DMS79 (cell line): ENCODE measurements at places on chromosomes 4 and X.
A peak's percentile ranks its signal among the peaks of the same experiment; 100 is the strongest.

GRCh38 chrX:119690921-119691716, 1.8 kb downstream of the SEPTIN6 start:
- no peak for DNase-seq

GRCh38 chr4:87152310-87153041, 67.9 kb downstream of the KLHL8 start:
- no peak for DNase-seq

GRCh38 chrX:99973572-99974226, 436.4 kb downstream of the PCDH19 start:
- DNase-seq: no peak

GRCh38 chr4:55184600-55185523, 59.5 kb upstream of the KDR start:
- no peak for DNase-seq

DNA sequence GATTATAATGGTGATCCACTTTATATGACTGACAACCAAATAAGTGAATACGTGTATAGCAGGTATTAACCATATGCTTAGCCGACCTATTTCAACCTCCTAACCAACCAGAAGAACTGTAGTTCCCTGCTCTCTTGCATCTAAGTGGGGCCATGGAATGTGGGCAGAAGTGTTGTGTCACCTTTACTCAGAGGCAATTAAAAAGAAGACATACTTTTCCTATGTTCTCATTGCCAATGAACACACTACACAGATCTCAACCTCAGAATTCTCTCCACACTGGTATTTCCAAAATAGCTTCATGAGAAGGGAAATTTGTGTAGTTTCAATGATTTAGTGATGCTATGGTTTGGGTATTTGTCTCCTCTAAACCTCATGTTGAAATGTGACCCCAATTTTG, 3.2 kb upstream of the NFKB1 start:
- DNase-seq: no peak

GRCh38 chr4:110878956-110879355, 256.1 kb upstream of the PITX2 start:
- no peak for DNase-seq

DNA sequence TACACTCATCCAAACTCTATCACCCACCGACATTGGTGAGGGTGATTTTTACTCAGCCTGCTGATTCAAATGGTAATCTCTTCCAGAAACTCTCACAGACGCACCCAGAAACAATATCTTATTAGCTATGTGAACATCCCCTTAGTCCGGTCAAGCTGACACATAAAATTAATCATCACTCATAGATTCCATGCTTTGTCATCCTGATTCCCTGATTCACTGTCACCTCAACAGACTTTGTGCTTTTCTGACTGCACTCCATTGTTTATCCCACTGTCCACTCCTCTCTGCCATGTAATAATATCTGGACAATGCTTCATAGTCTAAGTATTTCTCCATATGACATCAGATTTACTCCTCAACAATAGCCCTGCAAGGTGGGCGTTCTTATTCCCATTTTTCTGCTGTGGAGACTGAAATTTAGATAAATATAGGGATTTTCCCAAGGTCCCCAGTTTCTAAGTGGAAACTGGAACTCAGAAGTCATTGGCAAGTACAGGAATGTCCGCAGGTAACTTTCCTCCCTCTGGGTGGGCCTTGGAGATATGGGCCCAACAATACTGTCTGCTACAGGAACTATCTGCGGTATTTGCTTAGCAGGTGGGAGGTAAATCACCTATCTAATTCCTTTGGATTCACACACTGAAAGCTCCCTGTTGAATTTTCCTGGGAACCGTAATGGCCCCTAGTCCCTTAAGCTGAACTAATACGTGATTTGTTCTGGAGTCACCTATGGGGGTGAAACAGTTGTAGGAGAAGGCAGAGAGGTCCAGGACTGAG, 228.6 kb upstream of the BCOR start:
- no peak for DNase-seq

DNA sequence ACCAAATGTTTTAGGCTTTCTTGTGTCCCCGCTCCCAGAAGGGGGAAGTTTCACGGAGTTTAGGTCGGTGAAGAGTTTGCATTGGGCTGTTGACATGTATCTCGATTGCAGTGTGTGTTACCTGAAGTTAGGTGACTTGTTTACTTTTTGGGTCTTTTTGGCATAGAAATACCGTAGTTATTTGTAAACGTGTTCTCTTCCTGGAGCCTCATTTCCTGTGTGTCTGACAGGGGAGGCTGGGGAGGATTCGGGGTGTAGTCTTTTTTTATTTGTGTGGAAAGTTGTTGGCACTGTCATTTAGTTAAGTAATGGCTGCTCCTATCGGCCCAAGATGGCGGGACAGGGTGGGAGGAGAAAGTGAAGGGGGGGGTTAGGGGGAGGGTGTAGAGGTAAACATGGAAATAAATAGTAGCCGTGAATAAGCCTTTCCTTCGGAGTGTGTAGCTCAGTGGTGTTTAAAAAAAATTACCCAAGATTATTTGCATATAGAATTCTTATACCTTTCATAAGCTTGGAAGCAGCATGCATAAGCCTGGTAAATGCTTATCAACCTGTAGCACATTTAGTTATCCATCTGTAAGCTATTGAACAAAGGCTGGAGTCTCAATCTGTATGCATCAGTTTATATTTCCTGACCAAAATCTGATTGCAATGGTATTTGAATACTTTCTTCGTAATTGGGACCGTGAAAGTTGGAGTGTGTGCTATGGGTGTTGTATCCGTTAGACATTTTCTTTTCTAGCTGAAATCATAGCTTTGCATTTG, 1.6 kb downstream of the KDM6A start:
- no peak for DNase-seq

DNA sequence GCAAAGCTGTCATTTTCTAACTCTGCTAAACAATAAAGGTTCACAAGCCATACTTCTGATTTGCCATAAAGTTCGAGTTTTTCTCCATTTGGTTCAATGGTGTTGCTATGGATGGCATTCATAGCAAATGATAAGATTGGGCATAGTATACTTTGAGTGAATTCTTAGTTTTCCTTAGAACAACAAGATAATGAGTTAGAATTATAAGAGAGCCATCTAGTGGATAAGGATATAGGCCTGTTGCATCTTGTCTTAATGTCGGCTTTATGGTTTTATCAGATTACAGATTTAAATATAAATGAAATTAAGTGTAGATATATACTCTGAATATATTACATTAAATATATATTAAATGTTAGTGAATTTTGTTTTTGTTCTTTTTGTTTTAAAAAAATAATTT, 644.6 kb downstream of the IL1RAPL1 start:
- no peak for DNase-seq

DNA sequence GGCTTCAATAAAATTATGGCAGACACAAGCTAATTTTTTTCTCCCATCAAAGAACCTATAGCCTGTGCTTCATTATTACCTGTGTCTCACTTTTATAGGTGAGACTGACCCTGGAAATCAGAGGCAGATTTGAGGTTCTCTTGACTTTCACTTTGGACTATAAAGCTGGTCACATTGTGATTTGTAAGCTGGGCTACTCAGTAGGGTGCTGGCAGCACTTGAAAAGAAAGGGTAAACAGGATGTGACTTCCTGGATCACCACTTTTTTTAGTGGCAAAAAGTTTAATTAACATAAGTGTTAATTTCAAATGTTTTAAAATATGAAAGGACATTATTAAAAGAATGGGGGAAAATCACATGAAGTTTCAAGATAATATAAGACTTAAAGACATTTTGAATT, 50.6 kb upstream of the GATB start:
- DNase-seq: no peak

- DNase-seq: no peak
These were observed 1.1 kb upstream of the SHROOM4 start for GRCh38 chrX:50815120-50815519.

DNA sequence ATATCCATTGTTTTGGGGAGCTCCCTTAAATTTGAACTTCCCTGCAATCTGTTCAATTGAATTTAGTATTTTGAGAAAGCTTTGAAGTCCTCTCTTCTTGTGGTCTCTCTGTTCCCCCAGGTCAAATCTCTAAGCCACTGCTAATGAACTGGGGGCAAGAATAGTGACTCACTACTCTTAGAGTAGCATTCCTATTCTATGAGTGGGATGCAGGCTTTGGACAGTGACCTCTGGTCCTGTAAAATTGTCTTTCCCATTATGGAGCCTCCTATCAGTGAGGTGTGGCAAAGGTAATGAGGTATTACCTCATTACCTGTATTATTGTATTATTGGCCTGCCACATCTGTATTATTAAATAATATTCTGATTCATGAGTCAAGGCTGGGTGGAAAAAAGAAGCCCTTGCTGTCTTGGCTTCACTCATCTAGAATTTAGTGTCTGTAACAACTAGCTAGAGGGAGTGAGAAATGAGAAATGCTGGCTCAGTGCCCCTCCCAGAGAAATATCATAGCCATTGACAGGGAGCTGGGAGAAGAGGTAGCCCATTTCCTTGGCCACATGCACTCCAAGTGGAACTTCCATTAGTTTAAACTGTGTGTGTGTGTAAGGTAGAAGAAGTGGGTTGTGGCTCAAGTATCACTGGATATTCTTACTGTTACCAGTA, 393.9 kb upstream of the CTSO start:
- DNase-seq: no peak

DNA sequence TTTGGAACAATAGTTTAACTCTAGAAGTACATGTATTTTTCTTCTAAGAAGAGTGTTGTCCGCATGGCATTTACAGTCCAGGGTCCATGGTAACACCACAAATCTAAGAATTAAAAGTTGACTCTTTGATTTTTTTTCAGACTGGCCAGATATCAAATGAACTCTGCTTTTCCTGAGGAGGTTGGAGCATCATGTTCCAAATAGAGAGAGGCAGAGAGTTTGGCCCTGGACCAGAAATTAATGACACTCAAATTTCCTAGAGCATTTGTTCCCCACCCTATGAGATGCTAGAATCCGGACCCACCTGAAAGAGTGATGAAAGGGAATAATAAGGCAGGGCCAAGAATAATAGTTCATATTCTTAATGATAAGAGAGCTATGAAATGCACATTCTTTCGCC, 47.0 kb upstream of the NAP1L5 start:
- DNase-seq: peak; percentile 7

DNA sequence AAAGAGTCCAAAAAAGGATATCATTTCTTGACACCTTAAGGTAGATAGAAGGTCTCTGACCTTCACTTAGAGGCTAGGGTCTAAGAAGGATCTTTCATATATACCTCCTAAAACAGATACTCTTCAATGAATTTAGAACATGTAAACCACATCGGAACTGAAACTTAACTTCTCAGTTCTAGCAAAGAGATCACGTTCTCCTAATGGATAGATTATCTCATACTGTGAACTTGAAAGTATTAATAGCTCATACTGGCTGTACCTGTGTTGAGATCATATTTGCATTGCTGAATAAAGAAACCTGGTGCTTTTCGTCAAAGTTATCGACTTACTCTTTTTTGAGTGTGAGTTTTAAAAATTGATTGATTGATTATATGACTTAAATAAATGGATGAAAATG, 353.8 kb downstream of the EPHA5 start:
- no peak for DNase-seq

- DNase-seq: no peak
These were observed 39.2 kb downstream of the FGFRL1 start for GRCh38 chr4:1050486-1051213.

GRCh38 chr4:121842862-121843261, 19.2 kb upstream of the CCNA2 start:
- DNase-seq: no peak

- no peak for DNase-seq
These were observed 8.8 kb downstream of the FNIP2 start for GRCh38 chr4:158777423-158778155.
